ENCODE measurements at places on chromosomes 11 and 22.

GRCh38 chr22:25110846-25111578 lies 88.6 kb upstream of the CRYBB3 start:
- peak; percentile 2 for DNase-seq

DNA sequence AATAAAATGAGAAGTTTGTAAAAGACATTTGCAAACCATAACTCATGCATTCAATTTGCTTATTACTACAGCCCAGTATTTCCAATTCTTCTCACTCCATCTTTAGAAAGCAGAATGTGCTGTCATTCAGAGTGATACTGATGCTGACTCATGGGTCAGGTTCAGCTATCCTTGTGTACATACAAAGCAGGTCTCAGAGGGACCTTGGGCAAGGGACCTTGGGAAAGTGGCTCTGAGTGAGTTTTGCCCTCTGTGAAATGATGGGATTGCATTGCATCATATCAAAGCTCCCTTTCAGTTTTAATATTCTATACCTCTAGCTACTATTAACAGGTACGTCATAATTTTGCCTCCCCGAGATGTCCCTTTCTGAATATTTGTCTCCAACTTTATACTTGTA lies 848.7 kb downstream of the OPCML start:
- no peak for DNase-seq

DNA sequence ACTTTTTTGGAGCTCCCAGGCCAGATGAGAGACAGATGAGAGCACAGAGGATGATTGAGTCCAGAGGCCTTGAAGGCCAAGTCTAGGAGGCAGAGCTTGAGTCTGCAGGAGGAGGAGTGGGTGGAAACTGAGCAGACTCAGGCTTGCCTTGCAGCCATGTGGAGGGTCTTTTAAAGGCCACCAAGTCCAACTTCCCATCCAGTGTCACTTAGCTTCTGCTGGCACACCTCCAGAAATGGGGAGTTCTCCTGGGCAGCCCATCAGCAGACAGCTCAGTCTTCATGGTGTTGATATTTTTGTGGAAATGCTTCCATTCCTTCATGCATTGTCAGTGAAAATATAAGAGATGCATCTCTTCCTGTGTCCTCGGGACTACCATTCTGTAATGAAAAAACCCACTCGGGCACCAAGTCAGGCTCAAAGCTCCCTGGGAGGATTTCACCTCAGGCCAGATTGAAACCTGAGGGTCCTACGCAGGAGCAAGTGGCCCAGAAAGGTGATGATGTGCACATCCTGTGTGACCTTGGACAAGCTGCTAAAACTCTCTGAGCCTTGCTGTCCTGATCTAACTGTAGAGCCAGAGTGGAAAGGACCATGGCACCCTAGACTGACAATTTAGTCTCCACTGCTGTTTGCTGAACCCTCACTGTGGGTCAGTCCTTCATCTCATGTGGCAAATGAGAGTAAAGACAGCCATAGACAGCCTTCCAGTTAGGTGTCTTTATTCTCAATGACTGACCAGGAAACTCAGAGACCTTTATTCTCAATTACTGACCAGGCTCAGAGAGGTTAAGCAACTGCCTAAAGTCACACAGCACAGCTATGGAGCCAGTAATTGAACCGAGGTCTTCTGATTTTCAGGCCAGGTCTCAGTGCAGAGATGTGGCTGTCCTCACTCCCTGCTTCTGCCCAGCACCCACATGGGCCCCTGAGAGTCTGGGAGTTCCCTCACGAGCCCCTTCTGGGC lies 2.9 kb upstream of the LRRC32 start:
- DNase-seq = no peak

DNA sequence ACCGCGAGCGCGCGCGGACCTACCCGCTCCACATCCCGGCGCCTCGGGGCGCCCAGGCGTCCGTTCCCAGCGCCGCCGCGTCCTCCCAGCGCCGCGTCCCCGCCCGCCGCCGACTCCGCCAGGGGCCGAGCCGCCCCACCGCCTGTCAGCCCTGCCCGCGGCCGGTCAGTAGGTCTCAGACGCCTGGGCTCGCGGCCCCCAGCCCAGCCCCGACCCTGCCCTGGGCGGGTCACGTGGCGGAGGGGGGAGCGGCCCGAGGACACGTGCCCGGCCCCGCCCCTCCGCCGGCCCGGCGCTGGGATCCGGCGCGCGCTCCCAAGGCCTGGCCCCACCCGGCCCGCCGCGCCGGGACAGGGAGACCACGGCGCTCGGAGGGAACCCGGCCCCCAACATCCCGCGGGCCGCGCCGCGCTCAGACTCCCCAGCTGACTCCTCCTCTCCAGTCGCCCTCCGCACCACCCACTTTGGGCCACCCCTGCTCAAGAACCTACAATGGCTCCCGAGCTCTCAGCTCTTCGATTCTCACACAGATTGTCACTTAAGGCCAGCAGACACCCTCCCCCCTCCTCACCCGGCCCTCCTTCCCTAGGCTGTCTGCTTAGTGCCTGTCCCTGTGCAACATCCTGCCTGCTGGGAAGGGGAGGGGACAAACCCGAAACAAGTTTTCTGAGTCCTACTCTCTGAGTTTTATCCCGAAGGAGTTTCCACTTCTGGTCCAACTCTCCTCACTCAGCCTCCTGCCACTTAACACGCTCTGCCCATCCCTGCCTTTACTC lies at the start of gene RAB3IL1:
Gene RAB3IL1, minus strand, starts transcription at position 233 of the 776 bp plus-strand sequence. Its CDS starts 199 bp downstream, at position 34.
- no peak for DNase-seq

GRCh38 chr11:22792497-22792896 lies 37.1 kb downstream of the SVIP start:
- DNase-seq = no peak

- no peak for DNase-seq
Measured at GRCh38 chr22:37053310-37054055, 1.9 kb downstream of the KCTD17 start.

DNA sequence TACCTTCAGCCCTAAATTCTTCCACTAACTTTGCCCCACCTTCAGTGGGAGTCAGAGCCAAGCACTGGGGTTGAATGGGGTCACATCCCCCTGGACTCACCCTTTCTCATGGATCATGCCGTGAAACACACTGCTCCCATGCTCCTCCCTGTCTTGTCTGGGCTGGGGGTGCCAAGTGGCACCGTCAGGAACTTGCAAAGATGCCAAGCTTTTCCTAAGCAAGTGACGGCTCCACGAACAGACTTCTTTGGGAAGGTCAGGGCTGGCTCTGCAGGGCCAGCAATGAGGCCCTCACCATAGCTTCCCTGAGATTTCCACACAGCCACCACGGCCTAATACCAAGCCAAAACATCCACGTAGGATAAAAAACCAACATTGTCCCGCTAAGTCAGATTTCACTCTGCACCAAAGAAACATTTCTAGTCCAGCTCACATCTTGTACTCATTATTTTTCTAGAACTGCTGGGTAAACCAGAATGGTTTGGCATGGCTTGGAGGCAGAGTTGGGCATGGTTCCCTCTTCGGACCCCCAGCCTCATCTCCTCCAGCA lies 76.5 kb downstream of the NAT10 start:
- DNase-seq = no peak
